ENCODE measurements at places on chromosomes 7 and 10.

- DNase-seq = no peak
These were observed 290.7 kb upstream of the TMEM229A start for GRCh38 chr7:124323597-124323996.

DNA sequence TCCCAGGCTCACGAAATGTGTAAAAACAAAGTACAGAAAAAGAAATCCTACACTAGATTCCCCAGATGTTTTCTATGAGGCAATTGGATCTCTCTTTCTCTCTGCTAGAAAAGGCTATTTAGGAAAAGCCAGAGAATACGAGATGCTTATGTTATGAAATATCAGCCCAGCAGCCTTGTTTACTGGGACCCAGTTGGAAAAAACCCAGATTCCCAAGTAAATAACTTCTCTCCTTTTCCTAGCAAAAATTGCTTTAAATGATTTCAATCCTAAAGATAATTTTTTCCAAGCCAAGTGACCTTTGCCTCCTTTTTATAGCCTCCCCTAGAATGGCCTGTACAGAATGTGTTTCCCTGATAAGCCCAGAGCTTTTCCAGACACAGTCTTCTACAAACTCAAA lies 199.3 kb downstream of the PLXNA4 start:
- DNase-seq = no peak

- no peak for DNase-seq
These were observed 186.4 kb downstream of the FAM107B start for GRCh38 chr10:14588084-14588937.

DNA sequence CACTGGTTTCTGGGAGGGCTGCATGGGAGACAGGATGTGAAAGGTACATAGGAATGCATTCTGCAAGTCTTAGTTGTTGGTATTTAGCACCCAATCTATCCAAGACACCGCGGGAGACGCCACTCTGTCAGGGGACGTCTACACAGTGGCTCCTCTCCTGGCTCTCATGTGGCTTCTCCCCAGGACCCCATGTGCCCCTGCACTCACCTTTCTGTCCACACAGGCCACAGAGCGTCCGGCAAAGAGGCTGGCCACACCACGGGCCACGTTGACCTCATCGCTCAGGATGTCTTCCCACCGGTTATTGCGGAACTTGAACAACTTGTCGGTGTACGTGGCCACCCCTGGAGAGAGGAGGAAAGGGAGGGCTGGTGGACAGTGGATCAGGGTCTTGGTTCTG lies 73.4 kb downstream of the GOLGA7B start:
- no peak for DNase-seq

DNA sequence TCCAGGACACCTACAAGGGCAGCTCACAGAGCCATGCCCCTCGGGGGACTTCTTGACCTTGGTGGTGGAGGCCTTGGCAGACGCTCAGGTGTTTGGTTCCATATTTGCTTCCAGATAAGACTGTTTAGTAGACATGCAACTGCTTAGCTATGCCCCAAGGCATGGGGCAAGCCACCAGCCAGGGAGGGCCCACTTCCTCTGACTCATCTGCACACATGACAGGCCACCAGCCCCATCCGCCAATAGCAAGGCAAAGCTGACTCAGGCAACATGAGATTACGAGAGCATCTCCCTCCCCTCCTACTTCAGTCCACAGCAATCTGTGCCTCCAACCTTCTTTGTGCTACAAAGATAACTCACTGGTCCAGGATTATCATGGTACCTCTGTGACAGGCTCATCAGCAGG lies 54.9 kb downstream of the KCNMA1 start:
- DNase-seq = no peak

GRCh38 chr7:4665661-4666060 lies 16.4 kb upstream of the FOXK1 start:
- DNase-seq = no peak

DNA sequence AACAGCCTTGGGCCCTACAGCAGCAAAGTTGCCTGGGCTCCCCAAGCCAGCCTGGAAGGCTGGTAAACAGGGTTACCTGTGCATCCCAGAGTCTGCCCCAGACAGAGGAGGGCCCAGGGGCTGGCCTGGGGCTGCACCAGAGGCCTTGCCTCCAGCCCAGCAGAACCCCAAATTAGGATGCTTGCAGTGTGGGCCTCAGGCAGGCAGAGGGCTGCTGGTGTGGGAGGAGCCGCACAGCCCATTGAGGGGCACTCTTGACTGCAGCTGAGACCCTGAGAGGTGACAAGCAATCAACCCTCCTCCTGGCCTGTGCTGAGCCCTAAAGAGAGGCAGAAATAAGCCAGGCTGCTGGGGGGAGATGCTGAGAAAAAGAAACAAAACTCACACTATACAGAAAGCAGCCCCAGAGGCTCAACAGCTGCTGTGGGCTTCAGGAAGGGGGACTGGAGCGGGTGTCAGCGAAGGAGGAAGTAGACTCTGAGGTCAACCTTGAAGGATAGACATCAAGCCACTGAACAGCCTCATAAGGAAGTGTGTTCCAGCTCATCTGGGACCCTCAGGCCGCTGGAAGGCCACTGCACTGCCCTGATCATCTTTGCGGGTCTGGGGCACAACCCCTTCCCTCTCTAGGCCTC lies 6.6 kb downstream of the AIFM2 start:
- no peak for DNase-seq

GRCh38 chr10:117468665-117469064 lies 73.9 kb upstream of the EMX2 start:
- no peak for DNase-seq

DNA sequence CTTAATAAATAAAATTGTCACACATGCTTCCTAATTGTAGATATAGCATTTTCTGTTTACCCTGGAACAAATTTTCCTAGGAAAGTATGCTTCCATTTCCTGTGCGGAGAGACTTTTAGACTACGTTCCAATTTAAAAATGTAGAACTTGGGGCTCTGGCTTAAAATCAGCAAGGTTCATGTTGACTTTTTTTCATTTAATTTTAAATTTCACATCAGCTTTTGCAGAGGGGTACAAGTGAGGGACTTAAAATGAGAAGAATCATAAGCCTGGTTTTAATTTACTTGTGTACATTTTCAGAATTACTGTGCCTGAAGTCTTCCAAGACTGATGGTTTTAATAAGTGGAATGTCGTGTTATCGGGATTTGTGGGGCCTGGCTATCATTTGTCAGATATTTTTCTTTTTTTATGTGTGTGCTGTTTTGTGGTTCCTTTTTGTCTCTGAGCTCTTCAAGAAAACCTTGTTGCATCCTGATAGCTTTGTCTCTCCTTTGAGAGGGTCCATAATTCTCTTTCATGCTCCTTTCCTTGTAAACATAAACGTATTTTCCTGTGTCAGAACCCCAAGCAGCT lies 8.8 kb upstream of the ATRNL1 start:
- DNase-seq = no peak

DNA sequence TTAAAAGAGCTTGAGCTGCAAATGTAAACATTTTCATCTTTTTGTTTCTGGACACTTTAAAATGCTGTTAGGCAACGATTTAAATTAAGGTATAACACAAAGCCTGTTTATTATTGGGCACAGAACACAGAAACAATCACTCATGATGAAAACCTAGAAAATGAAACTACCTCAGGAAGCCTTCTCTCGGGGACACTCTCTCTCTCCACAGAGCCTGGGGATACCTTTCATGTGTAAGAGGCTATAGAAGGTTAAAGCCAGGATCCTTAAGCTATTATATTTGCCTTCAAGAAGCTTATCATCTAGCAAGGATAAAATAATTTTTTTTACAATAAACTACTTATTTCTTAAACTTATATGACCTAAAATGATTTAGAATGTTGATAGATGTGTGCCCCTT lies 194.1 kb downstream of the SKAP2 start:
- DNase-seq = no peak

DNA sequence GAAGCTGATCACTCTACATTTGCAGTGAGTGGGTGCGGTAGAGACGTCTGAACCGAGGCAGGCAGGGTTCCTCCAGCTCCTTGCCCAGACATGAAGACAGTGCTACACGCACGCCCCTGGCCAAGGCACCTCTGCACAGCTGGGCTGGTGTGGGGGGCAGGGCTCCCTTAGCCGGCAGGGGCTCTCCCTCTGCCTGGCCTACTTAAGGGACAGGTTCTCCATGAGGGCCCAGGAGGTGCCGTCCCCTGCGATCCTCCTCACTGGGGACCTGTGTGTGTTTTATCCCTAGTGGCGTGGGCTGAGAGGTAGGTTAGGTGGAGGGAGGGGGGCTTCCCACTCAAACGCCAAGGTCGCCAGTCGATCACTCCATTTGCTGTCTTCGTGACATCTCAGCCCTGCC lies 35.3 kb downstream of the IL15RA start:
- DNase-seq = no peak

GRCh38 chr7:47652591-47652990 lies 70.7 kb upstream of the TNS3 start:
- no peak for DNase-seq

- no peak for DNase-seq
These were observed 148.4 kb upstream of the RNF32 start for GRCh38 chr7:156492170-156492569.

- DNase-seq = no peak
These were observed 23.6 kb downstream of the FAM3C start for GRCh38 chr7:121372376-121373010.

DNA sequence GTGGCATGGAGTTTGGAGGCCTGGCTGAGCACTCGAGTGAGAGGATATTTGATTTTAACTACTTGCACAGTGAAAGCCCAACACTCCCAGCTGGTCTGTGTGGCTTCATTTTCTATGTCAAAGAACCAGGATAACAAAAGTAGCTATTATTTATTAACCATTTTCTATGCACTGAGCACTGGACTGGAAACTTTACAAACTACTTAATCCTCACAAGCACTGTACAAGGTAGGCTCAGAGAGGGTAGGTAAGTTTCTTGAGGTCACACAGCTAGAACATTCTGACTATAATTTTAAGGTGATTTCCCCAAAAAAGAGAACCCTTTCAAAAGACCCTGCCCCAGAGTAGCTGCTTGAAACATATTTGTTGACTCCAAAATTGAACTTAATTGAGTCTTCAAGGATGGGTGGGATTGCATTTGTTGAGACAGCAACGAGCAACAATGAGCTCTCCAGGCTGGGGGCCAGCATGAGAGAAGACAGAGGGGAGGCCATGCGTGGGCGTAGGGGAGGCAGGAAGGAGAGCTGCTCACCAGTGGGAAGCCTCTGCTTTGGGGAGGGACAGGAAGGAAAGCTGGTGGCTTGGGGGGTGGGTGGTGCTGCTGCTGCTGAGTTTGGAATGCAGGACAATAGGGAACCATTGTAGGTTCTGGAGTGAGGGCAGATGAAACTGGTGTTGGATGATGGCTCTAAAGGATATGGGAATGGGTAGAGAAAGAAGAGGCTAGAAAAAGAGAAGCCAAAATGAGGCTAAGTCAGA lies 31.5 kb downstream of the FAM241B start:
- no peak for DNase-seq

GRCh38 chr10:89308266-89308665 lies 6.4 kb downstream of the IFIT2 start:
- DNase-seq = no peak

DNA sequence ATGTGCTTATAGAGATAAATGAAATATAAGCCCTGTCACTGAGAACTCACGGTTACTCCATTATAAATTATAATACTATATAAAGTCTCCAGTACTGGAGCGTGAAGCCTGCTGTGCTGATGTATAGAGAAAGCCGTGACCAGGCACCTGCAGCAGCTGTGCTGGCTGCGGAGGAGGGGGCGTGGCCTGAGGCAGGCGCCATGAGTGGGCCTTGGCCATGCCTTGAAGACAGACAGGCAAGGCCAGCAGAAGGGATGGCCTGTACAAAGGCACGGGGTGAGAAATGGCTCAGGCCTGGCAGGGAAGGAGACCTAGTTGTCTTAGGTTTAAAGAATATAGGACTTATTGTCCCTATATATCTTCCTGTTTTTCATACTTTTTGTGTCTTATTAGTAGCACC lies 218.5 kb upstream of the STK17A start:
- no peak for DNase-seq

DNA sequence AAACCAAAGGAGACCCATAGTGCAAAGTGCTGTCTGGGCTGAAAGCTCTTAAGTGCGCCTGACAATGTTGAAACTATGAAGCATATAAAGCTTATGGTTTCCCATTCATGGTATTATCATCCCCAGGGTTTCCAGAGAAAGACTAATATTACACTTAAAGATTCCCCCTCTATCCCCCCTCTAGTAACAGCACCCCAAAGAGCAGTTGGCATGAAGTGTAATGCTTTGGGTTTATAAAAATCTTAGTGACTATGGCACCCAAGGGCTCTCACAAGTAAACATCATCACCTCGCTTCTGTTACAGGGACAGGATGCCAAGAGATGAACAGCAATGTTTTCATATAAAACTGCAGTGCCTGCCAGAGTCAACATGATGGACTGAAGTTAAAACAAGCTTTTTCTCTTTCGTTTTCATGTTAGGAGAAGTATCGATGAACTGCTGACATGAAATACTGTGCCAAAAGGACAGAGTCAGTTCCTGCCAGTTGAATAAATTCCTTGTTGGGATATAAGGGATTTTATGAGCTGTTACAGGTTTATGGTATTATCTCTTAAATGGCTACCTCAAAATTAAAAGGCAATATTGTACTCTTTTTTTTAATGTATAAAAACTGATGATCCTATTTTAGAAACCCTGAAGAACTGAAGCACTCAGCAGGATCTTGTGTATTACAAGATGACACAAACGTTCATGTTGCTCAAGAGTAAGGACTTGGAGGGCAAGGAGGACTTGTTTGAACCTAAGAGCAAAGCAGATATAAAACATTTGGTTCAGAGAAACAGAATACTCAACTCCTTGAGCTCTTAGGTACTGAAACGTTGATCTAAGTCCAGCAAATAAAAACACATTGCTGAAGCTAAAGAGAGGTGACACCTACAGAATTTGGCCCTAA lies 203.7 kb upstream of the IMMP2L start:
- DNase-seq = peak; percentile 89

GRCh38 chr10:97904018-97904381 lies 54.4 kb downstream of the GOLGA7B start:
- DNase-seq = no peak

DNA sequence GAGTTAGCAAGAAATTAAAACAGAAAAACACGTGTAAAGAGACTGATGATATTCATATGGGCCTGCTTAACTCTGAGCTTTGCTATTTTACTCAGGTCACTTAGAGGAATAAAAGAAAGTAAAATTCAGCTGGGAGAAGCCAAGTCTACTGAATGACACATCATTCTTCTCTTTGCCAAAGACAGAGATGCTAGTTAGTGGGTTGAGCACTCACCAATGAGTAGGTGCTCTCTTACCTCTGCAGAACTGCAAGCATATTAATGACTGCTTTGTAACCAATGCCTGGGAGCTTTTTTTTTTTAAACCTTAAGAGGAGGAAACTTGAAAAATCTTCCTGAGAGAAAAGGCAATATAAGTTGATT lies 44.8 kb upstream of the BAMBI start:
- no peak for DNase-seq

- no peak for DNase-seq
These were observed 42.1 kb upstream of the MKRN1 start for GRCh38 chr7:140521421-140521820.

GRCh38 chr7:155398944-155399343 lies 59.0 kb upstream of the EN2 start:
- no peak for DNase-seq

- DNase-seq = no peak
These were observed 120.2 kb downstream of the CDH23 start for GRCh38 chr10:71516890-71517289.
